ENCODE measurements at places on chromosomes 4 and X.
A peak's percentile ranks its signal among the peaks of the same experiment; 100 is the strongest.

- DNase-seq, result no peak
Measured at GRCh38 chr4:76787898-76788297, 110.0 kb downstream of the SOWAHB start.

- DNase-seq, result peak; percentile 83
Measured at GRCh38 chrX:23503835-23504539, 163.3 kb upstream of the PRDX4 start.

- no peak for DNase-seq
Measured at GRCh38 chr4:83209419-83209818, 75.2 kb downstream of the COQ2 start.

GRCh38 chr4:147777456-147778091, 45.7 kb downstream of the ARHGAP10 start:
- no peak for DNase-seq

DNA sequence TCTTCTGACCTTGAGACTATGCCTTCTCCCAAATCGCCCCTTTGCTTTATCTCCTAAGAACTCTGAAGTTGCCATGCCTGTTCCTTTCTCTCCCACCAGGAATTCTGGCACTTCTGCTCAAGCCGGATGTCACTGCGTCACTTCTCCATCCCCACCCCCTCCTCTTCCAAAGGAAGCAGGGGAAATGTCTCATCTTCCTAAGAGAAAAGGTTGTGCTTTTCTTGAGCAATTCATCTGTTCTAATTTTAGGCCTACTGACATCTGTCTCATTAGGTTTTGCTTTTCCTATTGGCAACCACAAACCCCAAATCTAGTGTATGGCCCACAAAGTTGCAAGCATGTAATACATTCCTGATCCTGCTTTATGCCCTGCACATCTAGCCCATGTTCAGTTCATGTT, 163.1 kb upstream of the PLAC1 start:
- no peak for DNase-seq

GRCh38 chr4:152075253-152075928, 314.6 kb upstream of the GATB start:
- DNase-seq, result no peak

- no peak for DNase-seq
Measured at GRCh38 chr4:36549252-36549651, 267.8 kb downstream of the DTHD1 start.

- DNase-seq, result no peak
Measured at GRCh38 chrX:69022430-69022829, 142.8 kb downstream of the PJA1 start.

DNA sequence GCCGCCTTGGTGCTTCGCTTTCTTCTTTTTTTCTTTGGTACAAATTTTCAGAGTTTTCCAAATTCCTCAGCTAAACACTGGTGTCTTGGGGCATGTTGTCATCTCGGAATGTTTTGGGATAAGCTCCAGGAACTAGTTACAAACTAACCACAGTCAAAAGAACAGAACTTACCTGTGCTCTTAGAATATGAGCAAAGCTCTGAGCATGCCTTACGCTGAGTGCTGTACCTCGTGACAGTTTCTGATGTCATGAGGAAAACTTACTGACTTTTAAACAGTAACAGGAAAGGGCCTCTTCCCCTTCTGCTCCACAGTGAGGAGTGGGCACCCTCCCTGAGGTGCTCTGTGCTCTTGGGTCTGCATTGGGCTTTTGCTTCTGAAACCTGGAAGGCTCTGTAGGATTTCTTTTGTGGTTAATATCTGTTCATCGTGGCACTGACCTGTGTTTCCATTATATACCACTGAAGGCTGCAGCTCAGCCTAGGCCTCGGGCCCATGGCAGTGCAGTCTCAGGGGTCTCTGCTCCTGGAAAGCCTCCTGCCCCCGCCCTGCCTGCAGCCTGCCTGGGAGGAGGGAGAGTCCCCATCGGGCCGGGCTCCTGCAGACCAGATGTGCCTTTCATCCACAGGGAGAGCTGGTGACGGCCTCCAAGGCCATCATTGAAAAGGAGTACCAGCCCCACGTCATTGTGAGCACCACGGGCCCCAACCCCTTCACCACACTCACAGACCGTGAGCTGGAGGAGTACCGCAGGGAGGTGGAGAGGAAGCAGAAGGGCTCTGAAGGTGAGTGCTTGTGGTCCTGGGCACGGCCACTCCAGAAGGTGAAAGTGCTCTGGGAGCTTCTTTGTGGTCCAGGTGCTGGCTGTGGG, 48.7 kb downstream of the NOP14 start:
- no peak for DNase-seq

DNA sequence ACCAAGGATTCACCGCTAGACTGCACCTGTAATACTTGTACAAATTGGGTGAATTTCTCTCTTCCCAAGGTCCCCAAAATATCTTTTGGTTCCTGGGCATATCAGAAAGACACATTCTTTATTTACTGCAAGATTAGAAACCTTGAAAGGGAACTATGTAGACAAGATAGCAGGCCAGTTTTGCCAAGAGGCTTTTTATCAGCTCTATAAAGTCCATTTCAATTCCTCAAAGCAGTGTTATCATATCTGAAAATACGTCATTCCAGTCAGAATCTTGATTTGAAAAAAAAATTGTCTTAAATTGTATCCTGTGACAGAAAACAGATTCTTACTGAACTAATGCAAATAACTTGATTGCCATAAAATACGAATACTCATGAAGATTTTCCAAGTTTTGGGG, 37.0 kb upstream of the NSG1 start:
- no peak for DNase-seq

- DNase-seq, result no peak
Measured at GRCh38 chrX:57817302-57817701, 93.0 kb downstream of the ZXDA start.

DNA sequence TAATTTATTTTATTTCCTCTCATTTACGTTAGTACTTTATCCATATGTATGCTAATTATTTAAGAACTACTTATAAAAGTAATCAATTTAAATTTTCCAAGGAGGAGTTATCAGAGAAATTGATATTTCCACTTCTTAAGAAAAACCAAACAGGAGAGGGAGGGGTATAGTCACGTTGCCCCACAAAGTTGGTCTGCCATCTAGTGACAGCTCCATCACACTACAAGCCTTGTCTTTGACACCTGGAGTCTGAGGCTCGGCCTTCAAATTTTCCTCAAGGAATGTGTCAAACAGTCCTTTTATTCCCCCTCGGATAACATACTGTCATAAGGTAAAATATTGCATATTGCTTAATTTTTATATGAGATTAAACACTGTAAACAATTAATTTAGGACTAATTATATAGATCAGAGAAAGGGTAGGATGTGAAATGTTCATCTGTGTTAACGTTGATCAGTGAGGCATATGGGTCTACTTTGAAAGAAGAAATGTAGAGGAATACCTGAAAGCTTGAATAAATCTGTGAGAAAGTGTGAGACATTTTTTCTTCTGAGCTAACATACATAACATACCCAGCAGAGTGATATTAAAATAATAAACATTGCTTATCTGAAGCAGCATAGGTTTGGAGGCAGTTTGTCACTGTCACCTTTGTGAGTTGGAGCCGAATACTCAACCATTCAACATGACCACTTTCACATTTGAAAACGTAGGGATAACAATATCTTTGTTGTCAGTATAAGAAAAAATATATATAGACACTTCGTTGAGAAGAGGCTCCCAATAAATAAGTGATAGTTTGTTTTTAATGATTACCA, 114.4 kb downstream of the GLRA3 start:
- DNase-seq, result peak; percentile 24

- DNase-seq, result no peak
Measured at GRCh38 chr4:25843340-25844097, 19.3 kb downstream of the SEL1L3 start.

DNA sequence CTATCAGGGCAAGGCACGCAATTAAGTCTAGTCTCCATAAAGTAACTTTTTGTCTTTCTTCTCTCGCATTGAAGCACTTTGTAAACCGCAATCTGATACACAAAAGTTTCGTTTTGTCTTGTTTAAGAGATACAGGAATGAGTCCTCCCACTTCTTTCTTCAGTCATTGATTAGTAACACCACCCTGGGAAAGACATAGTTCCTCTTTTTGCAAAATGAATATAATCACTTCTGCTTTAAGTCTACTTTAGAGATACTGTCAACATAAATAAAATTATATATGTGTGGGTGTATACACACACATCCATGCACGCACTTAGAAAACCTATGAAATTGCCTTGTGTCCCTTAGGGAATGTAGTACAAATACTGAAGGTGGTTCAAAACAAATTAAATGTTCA, 11.7 kb downstream of the COQ2 start:
- DNase-seq, result no peak

DNA sequence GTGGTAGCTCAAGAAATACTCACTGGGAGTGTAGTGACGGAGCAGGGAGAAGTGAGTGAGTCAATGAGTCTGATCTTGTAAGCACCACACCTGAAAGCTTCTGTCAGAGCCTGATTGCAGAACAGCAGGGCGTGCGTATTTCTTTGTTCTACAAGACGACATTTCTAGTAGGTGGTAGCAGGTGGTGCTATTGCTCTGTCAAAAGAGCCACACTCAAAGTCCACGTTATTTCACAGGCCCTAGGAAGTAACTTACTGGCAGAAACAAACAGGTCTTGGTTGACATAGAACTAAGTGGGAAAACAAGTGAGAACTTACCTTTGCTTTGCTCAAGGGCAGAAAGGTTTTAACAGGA, 46.4 kb upstream of the SPRY1 start:
- peak; percentile 31 for DNase-seq

DNA sequence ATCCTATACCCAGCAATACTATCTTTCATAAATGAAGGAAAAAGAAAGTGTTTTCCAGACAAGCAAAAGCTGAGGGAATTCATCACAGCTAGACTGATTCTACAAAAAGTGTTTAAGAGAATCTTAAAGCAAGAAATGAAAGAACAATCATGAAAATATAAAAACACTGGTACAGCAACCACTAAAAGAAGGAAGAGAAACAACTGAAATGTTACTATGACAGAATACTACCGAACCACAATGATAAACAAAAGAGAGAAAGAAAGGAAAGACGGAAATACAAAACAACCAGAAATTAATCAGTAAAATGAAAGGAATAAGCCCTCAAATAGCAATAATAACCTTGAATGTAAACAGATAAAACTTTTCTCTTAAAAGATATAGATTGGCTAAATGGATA, 110.8 kb upstream of the AFF2 start:
- no peak for DNase-seq

DNA sequence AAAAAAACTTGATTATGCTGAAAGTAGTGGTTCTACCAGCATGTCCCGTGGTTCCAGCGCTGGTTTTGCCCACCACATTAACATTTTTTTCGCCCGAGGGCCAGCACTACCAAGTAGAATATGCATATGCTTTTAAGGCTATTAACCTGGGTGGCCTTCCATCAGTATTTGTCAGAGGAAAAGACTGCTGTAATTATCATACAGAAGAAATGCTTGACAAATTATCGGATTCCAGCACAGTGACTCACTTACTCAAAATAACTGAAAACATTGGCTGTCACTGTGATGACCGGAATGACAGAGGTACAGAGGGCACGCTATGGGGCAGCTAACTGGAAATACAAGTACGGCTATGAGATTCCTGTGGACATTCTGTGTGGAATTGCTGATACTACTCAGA, 34.6 kb downstream of the PRPS2 start:
- no peak for DNase-seq

DNA sequence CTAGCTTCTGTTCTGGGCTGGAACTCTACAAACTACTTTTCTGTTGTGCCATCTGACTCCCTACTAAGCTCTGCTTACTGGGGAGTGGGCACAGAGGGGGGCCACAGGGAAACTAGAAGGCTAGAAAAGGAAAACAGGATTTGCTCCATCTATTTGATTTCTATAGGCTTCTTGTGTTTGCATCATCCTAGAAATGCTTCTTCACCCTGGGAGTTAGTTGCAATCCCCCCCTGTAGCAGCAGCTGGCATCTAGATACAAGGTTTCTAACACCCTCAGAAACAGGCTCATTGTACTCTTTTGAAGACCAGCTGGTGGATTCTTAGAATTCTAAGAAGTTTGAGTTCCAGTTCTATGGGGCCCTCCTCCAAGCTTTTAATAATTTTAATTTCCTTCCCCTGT, 213.4 kb downstream of the TMA16 start:
- DNase-seq, result no peak

- DNase-seq, result peak; percentile 77
Measured at GRCh38 chr4:30721185-30722091, 1.3 kb downstream of the PCDH7 start.

GRCh38 chr4:73822812-73823504, 13.5 kb upstream of the CXCL6 start:
- DNase-seq, result no peak

DNA sequence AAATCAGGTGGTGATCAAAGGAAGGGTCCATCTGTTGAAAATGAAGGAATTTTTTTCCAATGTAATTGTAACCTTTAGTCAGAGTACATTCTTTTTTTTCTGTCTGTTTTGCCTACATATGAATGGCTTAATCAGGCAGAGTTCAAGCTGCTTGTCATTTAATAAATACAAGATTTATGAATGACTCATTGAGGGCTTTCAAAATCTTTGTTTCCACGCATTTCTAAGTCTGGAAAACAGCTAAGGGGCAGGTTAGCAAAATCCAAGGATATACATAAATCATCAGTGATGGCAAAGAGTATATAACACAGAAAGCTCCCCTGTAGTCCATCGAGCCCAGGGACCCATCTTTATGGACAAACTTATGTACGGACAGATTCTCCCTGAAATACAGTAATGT, 1.8 kb downstream of the CA5B start:
- DNase-seq, result no peak

GRCh38 chrX:10984213-10984612, 126.9 kb upstream of the HCCS start:
- DNase-seq, result peak; percentile 28
